ENCODE measurements at places on chromosomes 6 and 20.

GRCh38 chr20:5331340-5331739 lies 14.6 kb upstream of the PROKR2 start:
- no peak for DNase-seq

GRCh38 chr6:38346291-38347079 lies 293.2 kb downstream of the BTBD9 start:
- DNase-seq: no peak

DNA sequence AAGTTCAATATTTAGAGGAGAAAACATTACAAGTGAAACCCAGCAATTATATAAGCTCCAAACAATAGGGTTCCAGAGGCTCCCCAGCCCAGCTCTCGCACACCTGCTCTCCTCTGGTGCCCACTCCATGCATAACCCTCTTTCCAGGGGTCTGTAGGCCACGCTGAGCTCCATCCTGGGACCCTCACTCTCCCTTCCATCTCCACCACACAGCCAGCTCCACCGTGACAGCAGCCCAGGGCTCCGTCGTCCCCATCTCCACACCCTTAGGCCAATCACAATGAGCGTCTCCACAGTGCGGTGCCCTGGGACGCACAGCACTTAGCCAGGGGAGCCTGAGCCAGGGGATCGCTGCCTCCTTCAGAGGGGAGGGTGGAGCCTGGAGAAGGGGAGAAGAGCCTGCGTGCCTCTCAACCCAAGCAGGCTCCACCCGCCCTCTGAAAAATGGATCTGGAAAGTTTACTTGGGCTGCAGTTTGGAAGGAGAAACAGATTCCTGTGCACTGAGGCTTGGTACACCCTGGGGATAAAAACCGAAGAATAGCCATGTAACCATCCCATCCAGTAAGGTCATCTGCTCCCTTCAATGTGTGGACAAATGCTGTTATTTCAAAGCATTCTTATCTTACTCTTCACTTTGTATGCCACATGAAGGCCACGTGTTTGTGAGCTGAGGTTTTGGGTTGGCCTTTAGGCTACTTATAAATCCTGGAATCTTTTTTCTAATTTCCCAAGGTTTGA lies 72.4 kb upstream of the GGTLC1 start:
- DNase-seq: no peak

DNA sequence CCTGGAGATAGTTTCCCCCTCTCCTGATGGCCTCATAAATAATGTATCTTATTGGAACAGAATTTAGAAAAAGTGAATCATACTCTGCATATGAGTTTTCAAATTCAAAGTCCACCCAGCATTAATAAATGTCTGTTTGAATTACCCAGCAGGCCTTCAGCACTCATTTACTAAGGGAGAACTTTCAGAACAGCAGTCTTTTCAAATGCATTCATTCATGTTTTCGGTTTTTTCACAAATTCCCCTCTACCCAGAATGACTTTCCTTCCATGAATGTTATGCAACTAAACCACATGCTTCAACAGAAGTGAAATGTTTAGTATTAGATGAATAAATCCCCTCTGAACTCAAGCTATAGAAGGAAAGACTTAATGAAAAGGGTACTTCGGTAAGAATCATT lies 92.4 kb downstream of the RTN4IP1 start:
- DNase-seq: peak; percentile 40

DNA sequence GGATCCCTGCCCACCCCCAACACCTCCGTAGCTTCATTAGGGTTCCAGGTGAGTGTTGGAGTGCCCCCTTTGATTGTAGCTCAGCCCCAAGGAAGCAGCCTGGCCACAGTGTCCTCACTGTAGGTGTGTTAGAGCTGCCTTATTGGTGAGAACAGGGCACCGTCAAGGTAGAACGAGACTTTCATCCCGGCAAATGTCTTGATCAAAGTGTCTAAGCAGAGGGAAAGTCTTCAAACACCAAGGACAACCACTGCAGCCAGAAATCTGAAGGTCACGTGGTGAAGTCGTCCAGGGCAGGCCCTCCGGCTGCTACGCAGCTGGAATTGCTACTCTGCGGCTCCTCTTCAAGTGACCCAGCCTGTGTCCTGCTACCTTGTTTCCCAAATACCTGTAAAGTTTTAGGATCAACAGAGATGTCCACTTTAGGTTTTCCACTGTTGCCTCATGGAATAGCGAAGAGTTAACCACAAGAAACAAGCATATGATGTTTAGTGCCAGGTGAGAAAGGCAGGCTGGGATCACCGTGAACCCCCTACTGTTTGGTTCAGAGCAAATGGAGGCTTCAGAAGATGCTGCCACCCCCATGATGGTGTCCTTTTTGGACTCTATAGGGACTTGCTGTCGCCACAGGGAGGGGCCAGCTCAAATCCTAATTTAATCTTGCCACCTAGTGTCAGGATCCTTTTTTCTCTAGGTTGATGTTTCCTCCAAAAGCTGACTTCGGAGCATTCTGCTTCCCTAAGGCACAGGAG lies 1.7 kb upstream of the DLL1 start:
- peak; percentile 70 for DNase-seq

- no peak for DNase-seq
Measured at GRCh38 chr6:3755637-3756545, 4.4 kb upstream of the PXDC1 start.

GRCh38 chr20:982754-983153 lies 19.4 kb downstream of the RSPO4 start:
- no peak for DNase-seq

- DNase-seq: no peak
Measured at GRCh38 chr6:75751443-75751842, 2.4 kb downstream of the MYO6 start.
